Fibroblast of skin of scalp (primary cell): ENCODE measurements at places on chromosomes 4 and X.

- no peak for DNase-seq
These were observed 1.8 kb downstream of the CPEB2 start for GRCh38 chr4:15003891-15004738.

- DNase-seq, result peak; percentile 76
These were observed 952 bp downstream of the ARSD start for GRCh38 chrX:2928191-2928582.

- DNase-seq, result no peak
These were observed 21.2 kb downstream of the TMEM184C start for GRCh38 chr4:147638365-147638764.

- no peak for DNase-seq
These were observed 57.3 kb upstream of the WDR19 start for GRCh38 chr4:39124885-39125599.

- DNase-seq, result peak; percentile 92
These were observed at the start of gene PLS3 for GRCh38 chrX:115560978-115561604. Gene PLS3, plus strand, starts transcription at chrX:115561174. Its CDS starts 49,077 bp downstream, at chrX:115610251.

- no peak for DNase-seq
These were observed 95.7 kb upstream of the MAOA start for GRCh38 chrX:43560247-43560946.

DNA sequence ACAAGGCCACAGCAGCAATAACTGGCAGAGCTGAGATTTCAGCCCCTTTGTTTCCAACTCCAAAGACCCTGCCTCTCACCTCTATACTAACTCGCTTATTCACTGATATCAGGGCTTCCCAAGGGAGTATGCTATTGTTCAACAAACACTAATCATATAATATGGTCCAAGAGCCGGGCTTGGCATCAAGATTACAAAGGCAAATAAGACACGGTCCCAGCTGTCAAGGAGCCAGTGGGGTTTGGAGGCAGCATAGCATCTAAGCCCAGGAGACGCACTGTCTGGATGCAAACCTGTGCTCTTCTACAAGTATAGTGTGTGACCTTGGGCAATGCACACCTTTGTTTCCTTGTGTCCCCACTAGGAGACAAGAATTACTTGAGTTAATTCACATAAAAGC lies 28.7 kb downstream of the PAPSS1 start:
- DNase-seq, result no peak

GRCh38 chr4:140069066-140069465 lies 84.9 kb downstream of the MAML3 start:
- peak; percentile 77 for DNase-seq

DNA sequence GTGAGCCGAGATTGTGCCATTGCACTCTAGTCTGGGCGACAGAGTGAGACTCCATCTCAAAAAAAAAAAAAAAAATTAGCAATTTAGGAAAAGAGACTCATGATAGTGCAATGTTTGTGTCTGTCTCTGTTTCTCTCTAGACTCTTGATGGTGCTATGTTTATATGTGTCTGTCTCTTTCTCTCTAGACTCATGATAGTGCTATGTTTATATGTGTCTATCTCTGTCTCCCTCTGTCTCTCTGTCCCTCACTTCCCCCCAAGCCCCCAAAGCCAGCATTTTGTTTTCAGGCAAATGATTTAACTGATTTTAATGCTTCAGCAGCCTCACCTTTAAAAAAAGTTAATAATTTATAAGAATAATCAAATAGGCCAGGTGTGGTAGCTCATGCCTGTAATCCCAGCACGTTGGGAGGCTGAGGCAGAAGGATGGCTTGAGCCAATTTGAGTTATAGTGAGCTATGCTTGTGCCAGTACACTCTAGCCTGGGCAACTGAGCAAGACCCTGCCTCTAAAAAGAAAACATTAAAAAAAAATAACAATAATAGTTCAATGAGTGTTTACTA lies 6.9 kb downstream of the MOB1B start:
- DNase-seq, result no peak

DNA sequence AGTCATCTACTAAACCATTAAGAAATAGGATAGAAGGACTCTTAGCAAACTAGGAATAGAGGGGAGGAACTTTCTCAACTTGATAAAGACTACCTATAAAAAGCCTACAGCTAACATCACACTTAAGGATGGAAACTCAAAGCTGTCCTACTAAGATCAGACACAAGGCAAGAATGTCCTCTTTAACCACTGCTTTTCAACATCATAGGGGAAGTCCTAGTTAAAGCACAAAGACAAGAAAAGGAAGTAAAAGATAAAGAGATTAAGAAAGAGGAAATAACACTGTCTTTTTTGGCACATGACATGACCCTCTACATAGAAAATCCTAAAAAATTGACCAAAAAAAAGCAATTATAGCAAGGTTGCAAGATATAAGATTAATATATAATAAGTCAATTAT lies 136.6 kb downstream of the FBXW7 start:
- DNase-seq, result no peak

DNA sequence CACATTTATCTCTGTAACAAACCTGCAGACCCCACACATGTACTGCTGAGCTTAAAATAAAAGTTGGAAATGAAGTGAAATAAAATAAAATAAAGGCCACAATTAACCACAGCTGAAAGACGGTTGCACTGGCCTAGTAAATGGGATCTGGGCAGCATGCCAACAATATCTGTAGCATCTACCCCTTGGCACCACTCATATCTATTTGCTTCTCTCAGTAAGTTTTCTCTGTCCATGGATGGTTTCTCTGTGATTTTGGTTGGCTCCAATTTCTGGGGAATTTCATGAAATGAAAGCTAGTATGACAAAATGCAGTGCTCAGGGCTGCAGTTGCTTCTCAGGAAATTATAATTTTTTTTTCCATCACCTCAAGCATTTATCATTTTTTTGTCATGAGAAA lies 172.0 kb upstream of the IL15 start:
- peak; percentile 8 for DNase-seq

DNA sequence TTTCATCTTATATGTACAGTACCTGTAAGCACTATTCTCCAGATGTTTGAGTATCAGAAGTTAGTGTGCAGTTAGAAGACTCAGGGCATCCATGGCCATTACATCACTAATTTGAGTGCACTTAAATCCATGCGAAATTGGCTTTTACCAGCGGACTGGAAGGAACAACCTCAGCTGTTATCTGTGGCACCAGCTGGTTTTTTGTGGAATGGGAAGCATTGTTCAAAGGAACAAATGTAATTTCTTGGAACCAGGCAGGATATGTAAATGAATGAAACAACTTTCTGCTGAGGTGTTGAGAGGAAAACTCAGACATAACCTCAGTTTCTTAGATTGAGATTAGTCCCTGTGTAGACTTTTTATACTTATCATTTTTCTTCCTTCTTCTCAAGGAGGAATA lies 60.2 kb downstream of the PDGFRA start:
- no peak for DNase-seq

- DNase-seq, result no peak
These were observed 1.9 kb downstream of the PHOX2B start for GRCh38 chr4:41746440-41747229.

GRCh38 chr4:5368426-5368825 lies 317.1 kb downstream of the STK32B start:
- DNase-seq, result no peak

DNA sequence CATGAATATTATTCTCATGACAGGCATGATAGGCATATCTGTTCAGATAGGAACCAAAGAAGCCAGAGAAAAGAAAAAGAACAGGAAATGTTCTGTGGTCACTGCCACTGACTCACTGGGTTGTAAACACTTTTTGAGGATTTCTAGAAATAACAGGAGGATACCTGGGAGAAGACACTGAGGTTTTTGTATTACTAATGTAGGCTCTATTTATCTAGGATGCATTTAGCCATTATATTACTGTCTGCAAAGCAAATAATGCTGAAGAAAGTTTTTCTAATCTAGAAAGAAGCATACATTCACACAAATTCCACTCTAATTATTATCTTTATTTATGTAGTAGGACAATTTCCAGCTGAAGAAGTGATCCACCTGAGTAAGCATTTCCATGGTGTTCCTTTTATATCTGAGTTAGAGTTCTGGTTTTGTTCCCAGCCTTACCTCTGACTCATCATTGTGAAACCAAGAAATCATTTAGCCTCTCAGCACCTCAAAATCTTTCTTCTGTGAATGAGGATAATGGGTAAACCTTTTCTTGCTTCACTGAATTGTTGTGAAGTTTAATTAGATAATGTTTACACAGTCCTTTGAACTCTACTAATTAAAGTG lies 40.2 kb upstream of the EPGN start:
- DNase-seq, result peak; percentile 44

- no peak for DNase-seq
These were observed 5.9 kb downstream of the CRMP1 start for GRCh38 chr4:5887011-5887360.

GRCh38 chrX:133346026-133346425 lies 69.3 kb downstream of the GPC4 start:
- DNase-seq, result no peak

- DNase-seq, result peak; percentile 35
These were observed 22.4 kb downstream of the GAB1 start for GRCh38 chr4:143358923-143359643.

DNA sequence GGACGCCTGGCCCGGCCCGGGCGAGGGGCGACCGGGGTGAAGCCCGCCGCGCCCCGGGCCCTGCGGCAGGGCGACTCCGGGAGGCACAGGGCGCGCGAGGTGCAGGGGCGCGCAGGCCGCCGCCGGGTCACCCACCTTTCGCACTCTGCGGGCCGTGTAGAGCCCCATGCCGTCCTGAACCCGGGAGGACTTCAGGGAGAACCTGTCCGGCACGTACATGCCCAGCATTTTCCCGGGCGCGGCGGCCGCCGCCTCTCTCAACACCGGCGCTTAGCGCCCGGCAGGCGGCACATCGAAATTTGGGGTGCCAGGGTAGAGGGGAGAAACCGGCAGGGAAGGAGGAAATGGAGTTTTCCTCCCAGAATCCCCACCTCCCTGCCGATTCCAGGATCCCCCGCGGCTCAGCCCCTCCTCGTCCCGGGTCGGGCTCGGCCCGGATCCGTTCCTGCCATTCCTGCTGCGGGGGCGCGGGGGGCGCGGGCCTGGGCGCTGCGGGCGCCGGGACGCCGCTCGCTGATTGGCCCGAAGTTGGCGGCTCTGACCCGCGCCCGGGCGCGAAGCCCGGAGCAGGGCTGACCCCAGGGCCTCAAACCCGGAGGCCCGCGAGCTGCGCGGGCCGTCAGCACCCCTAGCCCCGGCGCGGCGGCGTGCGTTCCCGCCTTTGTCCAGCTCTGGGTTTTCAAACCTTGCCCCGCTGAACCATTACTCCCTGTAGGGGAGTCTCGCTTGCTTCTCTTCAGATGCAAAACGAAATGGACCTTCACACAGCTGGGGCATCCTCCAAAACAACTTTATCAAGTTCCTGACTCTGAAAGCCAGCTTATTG lies at the start of gene PRDM5:
TSS of gene PRDM5 (minus strand) at position 346 of the 826 bp plus-strand sequence. CDS start at position 228, 118 bp downstream.
- DNase-seq, result peak; percentile 68

DNA sequence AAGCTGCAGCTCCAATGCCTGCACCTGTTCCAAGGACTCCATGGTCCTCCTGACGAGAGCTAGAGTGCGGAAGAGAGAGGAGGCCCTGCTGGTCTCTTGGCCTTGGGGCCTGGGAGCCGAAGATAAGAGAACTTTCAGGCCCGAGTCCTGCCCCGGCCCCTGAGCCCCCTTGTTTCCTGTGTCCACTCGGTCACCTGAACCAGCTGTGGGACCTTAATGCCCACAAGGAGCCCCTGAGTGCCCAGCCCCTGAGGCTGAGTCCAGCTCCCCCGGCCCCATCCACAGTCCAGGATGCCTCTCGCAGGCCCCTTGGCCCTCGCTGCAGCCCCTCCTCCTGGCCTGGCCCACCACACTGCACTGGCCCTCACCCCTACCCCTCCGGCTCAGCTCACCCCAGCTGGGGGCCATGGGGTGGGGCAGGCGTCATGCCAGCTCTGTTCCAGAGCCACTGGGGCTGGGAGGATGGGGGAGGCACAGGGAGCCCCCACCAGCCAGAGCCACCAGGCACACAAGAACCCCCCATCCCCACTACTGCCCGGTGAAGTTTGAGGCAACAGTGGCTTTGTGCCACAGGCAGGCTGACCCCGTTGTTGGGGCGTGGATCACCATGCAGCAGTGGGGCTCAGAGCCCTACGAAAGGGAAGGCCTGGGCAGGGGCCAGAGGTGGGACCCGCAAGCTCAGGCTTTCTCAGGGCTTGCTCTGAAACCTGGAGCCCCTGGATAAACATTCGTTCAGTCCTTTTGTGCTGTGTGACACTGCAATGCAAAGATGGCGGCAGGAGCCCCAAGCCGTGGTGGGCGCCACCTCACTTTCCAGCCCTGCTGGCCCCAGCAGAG lies 14.1 kb downstream of the NAT8L start:
- DNase-seq, result no peak

DNA sequence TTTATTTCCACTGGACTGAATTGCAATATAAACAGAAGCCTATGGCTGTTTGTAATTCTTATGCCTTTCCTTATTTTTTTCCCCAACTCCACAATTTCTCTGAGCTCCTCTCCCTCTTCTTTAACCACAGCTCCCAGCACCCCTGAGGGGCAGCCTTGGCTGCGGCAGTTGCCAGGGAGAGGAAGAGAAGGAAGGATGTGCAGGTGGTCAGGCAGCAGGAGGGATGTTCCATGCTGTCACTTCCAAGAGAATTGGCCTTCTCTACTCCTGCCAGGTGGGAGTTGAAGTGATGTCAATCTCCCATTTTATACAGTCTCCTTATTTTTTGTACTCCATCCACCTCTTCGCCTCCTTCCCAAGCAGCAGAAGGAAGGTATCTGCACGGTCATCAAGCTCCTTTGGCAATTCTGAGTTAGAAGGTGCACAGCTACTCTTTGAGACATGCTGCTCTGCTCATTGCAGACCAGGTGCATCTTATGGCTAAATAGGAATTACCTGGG lies 343.3 kb upstream of the RPS6KA3 start:
- no peak for DNase-seq

GRCh38 chrX:71191248-71191647 lies 31.8 kb upstream of the GJB1 start:
- no peak for DNase-seq

GRCh38 chr4:152479428-152480026 lies 56.4 kb downstream of the FBXW7 start:
- peak; percentile 62 for DNase-seq

DNA sequence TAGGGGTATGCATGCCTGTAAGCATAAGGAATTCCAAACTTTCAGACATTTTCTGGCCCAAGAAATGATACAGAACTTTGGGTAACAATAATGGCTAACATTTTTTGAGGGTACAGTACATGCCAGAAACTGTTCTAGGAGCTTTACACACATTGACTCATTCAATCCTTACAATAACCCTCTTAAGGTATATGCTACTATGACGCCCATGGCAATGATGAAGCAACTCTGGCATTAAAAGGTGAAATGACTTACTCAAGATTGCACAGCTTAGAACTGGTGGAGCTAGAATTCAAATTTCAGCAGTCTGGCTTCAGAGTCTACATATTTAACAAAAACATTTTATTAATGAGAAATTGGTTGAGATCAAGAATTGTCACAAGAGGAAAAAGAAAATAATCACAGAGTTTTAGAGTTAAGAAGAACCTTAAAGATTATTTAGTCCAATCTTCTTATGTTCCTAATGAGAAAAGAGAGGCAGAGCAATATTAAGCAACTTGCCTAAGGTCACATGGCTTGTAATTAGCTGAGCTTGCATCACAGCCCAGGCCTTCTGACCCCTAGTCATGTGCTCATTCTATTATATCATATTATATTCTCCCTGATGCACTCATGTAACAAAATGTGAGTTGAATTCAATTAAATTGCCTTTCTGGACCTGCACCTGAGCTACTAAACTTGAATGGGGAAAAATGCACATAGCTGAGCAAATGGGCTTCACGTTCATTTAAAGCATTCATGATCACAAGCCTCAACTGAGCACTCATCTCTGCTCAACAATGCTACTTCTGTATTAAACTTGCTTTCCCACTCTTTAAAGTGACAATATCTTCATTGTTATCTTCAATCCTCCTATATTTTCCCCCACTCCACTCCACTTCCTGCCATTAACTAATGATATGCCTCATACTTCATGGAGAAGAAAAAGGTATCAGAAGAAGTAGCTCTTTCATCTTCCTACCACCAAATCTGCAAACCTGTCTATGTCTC lies 73.2 kb downstream of the ENOX2 start:
- DNase-seq, result no peak
